Left kidney (tissue), 8 donors: ENCODE measurements at places on chromosomes 16 and 17. TPM values are rescaled to one million over a fixed set of nuclear protein-coding genes. Genes with fewer than 3 reads are reported as not detected.

Gene ZNF263
- polyA plus RNA-seq: 52.1 TPM

Gene KRTAP2-3
- polyA plus RNA-seq: not detected

Gene CHST4
- 0.55 TPM for polyA plus RNA-seq

Gene VMO1
- 0.33 TPM for polyA plus RNA-seq

Gene CEP295NL
- 0.78 TPM for polyA plus RNA-seq

Gene UNC45B
- 0.08 TPM for polyA plus RNA-seq

Gene HSDL1
- 60.2 TPM for polyA plus RNA-seq

Gene RHBDL3
- polyA plus RNA-seq: 1.5 TPM

Gene B9D1
- polyA plus RNA-seq: 39.4 TPM

Gene COPZ2
- 15.3 TPM for polyA plus RNA-seq

Gene EPN3
- 9.5 TPM for polyA plus RNA-seq

Gene CNTNAP1
- 8.8 TPM for polyA plus RNA-seq

Gene TEKT1
- 0.62 TPM for polyA plus RNA-seq

Gene KRT15
- 1.8 TPM for polyA plus RNA-seq

Gene MT1F
- polyA plus RNA-seq: 57.5 TPM

Gene GRN
- 236 TPM for polyA plus RNA-seq

Gene CA7
- polyA plus RNA-seq: 0.65 TPM

Gene NPTX1
- polyA plus RNA-seq: 1.00 TPM

Gene DHODH
- polyA plus RNA-seq: 16.3 TPM

Gene C17orf50
- polyA plus RNA-seq: not detected

Gene IRX5
- polyA plus RNA-seq: 5.2 TPM

Gene HOXB9
- polyA plus RNA-seq: 65.6 TPM

Gene KRTAP4-8
- not detected for polyA plus RNA-seq

Gene CTRB1
- polyA plus RNA-seq: 0.18 TPM
